Right forelimb (tissue), 1 donor: ENCODE measurements at places on chromosomes 5 and 9.
A peak's percentile ranks its signal among the peaks of the same experiment; 100 is the strongest.

DNA sequence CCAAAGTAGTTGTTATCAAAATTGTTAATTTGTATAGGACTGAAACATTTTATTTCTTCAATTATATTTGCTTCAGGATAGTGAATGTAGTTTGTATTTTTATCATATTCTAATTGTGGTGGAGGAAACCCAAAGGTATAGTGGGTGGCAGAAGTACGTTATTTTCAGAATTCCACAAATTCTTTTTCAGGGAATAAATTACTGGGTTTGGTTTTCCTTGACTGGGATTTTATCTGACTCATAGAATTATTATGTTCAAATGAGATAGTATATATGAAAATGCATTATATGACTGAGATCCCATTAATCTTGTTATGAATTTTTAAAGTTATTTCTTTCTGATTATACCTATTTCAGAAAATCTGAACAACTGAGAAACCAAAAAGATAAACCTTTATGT lies 73.7 kb downstream of the VPS13A start:
- DNase-seq = no peak

GRCh38 chr9:131605770-131606590 lies 60.7 kb downstream of the PRRT1B start:
- DNase-seq = no peak

DNA sequence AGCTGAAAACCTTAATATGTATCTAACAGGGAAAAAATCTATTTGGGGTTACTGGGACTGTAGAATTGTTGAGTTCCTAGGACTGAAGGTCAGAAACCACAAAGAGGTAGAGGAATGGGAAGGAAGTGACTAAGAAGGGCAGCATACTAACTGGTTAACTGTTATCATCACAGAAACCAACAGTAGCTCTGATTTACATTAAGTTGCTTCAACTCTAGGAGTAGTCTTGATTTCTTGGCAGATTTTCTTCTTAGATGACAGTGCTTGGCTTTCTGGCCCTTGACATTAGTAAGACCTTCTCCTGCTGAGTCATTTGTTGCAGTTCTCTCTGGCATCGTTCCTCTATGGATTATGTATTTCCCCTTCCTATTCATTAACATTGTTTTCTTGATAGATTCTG lies 116.1 kb upstream of the RASA1 start:
- DNase-seq = no peak

DNA sequence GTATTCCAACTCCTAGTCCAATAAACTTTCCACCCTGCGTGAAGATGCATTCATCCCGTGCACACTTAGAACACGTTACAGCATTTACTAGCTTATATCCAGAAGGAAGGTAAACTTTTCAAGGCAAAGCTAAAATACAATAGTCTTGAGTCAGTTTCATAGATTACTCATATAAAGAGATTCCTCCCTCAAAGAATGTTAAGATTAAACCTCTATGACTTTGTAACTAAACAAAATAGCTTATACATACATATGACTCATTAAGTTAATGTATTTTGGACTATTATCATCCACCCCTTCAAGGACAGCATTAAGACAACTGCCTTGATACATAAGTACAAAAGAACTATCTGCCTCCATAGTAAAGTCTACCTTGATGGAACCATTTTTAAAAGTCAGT lies 36.1 kb downstream of the TLE1 start:
- DNase-seq = no peak

GRCh38 chr9:127505396-127506116 lies 54.2 kb downstream of the LRSAM1 start:
- peak; percentile 57 for DNase-seq

- peak; percentile 94 for DNase-seq
These were observed 746 bp downstream of the CAST start for GRCh38 chr5:96662725-96663518.

DNA sequence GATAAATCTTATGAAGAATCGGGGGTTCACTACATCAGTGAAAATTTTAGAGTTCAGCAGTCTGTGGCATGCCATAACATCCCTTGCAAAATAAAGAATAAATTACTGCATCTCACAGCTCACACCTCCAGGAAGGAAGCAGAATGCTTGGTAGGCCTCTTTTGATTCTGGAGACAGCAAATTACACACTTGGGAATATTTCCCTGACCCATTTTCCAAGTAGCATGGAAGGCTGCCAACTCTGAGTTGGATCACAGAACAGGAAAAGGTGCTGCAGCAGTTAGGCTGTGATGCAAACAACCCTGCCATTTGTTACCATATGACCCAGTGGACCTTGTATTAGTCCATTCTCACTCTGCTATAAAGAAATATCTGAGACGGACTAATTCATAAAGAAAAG lies 293.5 kb downstream of the ASTN2 start:
- DNase-seq = no peak

DNA sequence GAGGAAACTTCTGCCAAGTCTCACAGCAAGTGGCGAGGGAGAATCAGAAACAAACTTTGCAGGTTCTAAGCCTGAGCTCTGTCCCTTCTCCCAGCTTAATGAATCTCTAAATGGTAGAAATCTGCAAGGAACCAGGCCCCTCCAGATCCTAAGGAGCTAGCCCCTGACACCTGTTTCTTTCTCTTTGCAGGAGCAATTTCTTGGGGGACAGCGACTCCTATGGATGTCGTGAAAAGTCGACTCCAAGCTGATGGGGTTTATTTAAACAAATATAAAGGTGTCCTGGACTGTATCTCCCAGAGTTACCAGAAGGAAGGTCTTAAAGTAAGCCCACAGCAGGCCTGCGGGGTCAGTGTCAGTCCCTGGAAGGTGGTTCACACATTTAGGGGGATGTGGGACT lies 21.8 kb downstream of the IL9 start:
- no peak for DNase-seq

GRCh38 chr9:114592356-114592755 lies 4.8 kb downstream of the ATP6V1G1 start:
- DNase-seq = no peak

DNA sequence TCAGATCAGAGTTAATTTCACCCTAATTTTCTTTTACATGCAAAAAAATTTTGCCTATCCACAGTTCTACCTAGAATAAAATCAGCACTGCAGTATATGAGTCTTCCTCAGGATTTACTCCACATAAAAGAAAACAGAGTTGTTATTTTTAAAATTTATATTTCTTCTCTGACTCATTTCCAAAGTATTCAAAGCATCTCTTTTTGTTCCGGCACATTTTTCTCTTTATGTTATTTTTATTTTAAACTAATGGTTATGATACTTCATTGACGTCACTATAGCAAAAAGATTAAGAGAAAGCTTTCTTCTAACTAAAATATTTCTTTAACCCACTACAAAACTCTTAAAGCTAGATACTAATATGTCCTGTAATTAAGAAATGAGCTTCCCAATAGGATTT lies 590.4 kb downstream of the PRELID2 start:
- DNase-seq = no peak

GRCh38 chr5:59604111-59604510 lies 289.4 kb downstream of the PDE4D start:
- DNase-seq = no peak

DNA sequence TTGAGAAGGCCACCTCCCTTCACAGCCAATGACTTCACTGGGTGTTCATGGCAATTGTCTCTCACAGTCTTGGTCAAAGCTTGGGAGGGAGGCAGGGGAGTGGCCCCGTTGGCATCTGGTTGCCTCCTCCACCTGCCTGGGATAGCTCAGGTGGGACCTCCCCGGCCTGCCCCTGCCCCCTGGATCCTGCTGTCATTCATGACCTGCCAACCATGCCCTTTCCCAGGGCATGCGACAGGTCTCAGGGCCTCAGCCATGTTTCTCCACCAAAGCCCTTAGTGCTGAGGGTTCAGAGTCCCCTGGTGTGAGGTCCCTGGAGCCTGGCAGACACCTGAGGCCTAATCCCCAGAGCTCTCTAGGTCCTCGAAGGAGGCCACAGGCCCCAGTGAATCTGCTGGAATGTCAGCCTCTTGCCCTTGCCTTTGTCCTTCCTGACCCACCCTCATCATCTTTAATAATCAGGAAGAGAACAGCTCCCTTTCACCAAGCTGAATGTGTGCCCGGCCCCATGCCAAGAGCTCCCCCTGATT lies 5.6 kb downstream of the DAB2IP start:
- no peak for DNase-seq

GRCh38 chr9:5841771-5842573 lies 9.1 kb upstream of the ERMP1 start:
- no peak for DNase-seq
